ENCODE measurements at places on chromosomes 2 and 18.

GRCh38 chr2:86398500-86399474, 42.4 kb upstream of the KDM3A start:
- DNase-seq, result no peak

GRCh38 chr2:105883911-105884694, 139.4 kb downstream of the NCK2 start:
- no peak for DNase-seq

DNA sequence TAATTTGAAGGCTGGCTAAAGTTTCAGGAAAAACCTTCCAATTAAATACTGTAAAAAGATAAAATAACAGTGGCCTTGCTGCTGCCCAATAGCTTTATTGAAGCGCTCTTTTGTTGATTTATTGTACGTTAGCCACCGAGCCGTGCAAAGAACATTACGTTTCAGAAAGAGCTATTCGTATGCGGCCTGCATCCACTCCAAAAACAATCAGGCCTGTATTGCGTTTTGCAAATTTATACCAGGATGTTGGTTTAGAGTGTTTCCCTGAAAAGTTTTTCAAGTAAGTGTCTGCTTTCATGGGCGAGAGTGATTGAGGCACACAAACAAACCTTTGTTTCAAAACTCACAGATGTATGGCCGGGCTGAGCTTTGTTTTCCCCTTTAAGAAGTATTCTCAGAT, 257.2 kb upstream of the SALL3 start:
- DNase-seq, result no peak

- DNase-seq, result no peak
These were observed 125.4 kb downstream of the TPO start for GRCh38 chr2:1538663-1539062.

GRCh38 chr2:100745604-100746003, 74.3 kb upstream of the NPAS2 start:
- no peak for DNase-seq

DNA sequence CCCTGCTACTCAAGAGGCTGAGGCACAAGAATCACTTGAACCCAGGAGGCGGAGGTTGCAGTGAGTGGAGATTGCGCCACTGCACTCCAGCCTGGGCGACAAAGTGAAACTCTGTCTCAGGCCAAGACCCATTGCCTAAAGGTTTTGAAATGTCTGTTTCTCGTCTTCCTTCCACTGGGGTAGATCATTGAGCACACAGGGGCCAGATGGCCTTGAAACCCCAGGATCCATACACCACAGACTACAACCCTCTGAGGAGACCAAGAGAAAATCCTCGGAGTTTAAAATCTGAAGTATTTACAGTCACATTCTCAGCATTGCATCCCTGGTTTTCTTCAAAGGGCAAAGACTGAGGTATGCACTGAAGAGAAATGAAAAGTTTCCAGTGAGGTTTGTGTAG, 7.1 kb upstream of the EPAS1 start:
- no peak for DNase-seq

- DNase-seq, result no peak
These were observed 8.0 kb downstream of the SNORC start for GRCh38 chr2:232877940-232878511.

GRCh38 chr2:149314687-149315086, 15.7 kb upstream of the LYPD6 start:
- DNase-seq, result no peak

DNA sequence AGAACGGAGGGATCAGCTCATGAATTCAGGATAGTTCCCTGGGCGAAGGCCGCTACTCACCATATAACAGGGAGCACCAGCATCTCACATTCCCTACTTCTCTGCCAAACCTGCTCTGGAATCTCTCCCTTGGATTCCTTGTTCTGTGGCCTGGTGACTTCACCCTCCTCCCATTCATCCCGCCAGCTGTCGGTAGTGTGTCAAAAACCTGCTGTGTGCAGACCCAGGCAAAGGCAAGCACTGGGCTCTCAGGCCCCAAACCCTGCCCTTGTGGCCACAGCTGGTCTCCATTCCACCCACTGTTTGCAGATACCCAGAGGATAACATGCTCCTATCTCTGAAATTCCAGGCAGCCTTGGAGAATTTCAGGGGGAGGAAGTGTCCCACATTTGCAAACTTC, 151.6 kb downstream of the CAPN13 start:
- peak; percentile 37 for DNase-seq

GRCh38 chr2:170928036-170928823, 823 bp upstream of the GORASP2 start:
- peak; percentile 50 for DNase-seq

DNA sequence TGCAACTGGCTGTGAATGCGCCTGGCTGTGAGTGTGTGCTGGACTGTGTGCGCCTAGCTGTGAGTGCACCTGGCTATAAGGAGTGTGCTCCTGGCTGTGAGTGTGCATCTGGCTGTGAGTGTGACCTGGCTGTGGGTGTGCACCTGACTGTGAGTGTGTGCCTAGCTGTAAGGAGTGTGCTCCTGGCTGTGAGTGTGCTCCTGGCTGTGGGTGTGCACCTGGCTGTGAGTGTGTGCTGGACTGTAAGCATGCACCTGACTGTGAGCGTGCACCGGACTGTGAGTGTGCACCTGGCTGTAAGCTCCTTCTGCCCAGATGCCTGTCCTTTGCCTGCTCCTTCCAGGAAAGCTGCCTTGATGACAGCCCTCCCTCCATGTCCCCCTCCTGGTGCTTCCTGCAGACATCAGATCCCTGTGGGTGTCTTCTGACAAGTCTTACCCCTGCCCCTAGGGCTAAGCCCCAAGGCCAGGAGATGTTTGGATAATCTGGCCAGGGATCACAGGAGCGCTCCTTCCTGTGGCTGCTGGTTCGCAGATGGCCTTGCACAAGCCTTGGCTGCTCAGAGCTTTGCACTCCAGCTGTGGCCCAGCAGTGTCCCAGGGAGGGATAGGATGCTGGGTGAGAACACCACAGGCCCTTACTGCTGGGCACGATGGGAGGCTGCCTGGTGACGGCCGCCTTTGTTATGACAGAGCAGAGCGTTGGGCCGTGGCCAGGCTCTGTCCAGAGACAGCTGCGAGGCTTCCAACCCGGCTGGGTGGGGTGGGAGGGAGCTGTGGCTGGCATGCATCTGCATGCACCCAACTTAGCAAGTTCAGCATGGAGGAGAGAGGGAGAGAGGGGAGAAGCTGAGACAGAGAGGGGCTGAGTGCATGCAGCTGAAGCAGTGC, 89.9 kb downstream of the GLI2 start:
- no peak for DNase-seq

DNA sequence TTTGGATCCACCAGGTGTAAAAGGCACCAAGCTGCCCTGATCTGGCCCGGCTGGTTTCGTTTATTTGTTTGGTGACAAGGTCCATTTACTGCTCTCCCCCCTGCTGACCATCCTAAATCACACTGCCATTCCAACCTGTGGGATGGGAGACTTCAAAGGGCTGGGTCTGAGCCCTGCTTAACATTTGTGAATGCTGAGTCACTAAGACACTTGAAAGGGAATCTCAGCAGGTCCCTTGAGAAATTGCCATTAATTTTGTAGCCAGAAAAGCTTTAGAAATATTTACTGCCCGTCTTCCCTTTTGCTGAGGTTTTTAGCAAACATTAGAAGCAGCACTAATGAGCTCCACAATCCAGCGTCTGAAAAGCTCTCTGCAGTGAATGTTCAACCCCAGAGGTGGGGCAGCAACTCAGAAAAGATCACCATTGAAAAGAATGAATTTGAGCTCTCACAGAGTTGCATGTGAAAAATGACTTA, 133.8 kb downstream of the ARL4C start:
- peak; percentile 80 for DNase-seq

- no peak for DNase-seq
These were observed 81.5 kb downstream of the LDLRAD4 start for GRCh38 chr18:13300029-13300428.

DNA sequence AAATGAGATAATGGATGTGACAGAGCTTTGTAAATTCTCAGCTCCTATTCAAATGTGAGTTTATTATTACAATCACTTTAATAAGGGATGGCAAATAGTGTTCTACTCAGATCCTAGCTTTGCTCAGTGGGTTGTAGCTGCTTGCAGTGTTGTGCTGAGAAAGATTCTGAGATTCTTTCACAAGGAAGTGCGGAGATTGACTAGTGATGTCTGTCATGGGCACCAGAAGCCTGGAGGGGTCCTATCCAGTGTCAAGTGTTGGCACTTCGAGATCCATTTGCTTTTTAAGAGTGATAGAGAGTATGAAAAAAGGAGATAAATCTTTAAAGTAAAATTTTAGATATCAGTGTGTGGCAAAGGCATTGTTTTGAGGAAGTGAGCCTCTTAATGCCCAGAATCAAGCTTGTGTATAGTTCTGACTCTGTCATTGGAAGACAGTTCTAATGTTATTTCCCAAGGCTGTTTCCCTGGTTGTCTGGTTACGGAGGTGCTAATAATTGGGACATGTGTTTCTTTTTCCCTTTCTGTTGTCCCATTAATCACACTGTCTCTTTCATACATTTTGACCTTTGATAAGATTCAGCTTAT, 181.7 kb upstream of the SPRED2 start:
- no peak for DNase-seq

GRCh38 chr2:189406586-189407233, 34.6 kb upstream of the WDR75 start:
- DNase-seq, result no peak

DNA sequence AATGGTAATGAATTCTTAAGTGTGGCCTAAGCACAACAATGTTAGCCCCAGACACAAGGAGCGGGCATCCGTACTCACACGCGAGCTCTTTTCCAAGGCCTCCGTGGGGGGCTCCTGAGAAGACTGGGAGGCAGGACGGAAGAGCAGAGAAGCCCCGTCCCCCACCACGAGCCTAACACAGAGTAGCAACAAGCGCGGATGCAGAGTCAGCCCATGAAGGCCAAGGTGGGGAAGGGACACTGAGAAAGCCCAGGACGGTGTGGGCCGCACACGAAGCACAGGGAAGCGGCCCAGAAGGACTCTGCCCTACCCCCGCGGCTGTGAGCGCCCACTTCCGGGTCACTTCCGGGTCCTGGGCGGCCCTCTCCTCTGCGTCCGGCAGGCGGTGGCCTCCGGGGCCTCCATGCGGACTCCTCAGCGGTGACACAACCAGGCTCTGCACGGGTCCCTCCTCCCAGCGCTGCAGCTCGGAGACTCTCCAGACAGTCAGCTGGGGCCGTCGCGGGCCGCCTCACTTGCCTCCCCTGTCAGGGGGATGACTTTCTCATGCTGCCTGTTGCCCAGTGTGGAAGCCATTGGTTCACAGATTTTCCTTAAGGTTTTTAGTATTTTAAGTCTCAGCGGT, 151.5 kb downstream of the MTCL1 start:
- DNase-seq, result no peak

- peak; percentile 82 for DNase-seq
These were observed 456.9 kb upstream of the TNP1 start for GRCh38 chr2:217316743-217317142.

DNA sequence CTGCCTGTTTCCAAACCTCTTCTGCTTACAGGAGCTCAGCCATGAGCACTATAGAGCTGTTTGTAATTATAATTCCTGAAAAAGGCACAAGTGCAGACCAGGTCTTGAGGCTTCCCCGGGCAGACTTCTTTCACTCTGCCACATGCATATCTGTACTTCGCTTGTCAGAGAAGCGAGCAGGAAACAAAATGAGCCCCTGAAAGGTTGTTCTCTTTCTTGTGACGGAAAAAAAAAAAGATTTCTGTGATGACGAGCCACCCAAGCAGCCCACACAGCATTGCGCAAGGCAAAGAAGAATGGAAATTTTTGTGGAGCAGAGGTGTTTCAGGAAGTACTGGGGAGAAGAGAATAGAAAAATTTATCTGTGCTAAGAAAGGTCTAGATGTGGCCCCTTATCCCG, 54.0 kb upstream of the LINC00305 start:
- peak; percentile 32 for DNase-seq

- DNase-seq, result no peak
These were observed 4.1 kb downstream of the TRIB2 start for GRCh38 chr2:12720754-12721378.

DNA sequence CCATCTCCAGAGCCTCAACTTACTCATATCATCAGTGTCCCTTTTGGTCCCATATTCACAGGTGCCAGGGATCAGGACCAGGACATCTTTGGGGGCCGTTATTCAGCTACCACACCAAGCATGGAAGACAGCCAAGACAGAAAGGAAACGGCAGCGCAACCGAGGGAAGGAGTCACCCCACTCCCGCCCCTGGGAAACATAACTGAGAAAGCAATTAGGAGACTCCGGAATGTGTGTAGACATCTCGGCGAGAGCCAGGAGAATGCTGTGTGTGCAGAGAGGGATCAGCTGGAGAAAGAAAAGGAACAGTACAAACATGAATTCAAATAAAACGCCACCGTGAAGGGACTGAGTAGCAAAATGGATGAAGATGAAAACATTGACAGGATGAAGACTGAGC, 13.4 kb upstream of the BOK start:
- peak; percentile 52 for DNase-seq

- no peak for DNase-seq
These were observed 15.7 kb downstream of the COL4A3 start for GRCh38 chr2:227179988-227180685.

GRCh38 chr18:44409515-44409914, 271.2 kb upstream of the SETBP1 start:
- DNase-seq, result no peak

DNA sequence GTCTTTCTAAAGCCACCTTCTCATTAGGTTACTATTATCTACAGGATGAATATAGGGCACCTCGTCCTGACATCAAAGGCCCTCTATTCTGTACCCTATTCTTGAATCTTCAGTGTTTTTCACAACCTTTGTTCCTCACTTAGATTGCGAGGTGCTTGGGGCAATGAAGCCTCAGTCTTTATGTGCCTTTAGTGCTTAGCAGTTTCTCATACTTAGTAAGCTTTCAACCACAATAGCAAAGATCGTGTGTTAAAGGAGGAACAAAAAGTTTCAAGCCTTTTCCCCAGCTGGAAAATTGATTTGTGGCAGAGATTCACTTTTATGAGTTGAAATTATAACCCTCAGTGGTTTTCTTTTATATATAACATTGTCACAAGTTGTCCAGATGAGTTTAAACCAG, 226.9 kb downstream of the MYO3B start:
- no peak for DNase-seq

GRCh38 chr2:98167916-98168315, 80.9 kb downstream of the VWA3B start:
- no peak for DNase-seq

- no peak for DNase-seq
These were observed 52.7 kb downstream of the CMPK2 start for GRCh38 chr2:6812857-6813530.

GRCh38 chr2:47019532-47019931, 103.9 kb upstream of the MCFD2 start:
- no peak for DNase-seq

GRCh38 chr2:230974096-230974913, 21.6 kb upstream of the SPATA3 start:
- peak; percentile 92 for DNase-seq

- DNase-seq, result peak; percentile 3
These were observed 45.8 kb downstream of the WDR7 start for GRCh38 chr18:56696966-56697365.

GRCh38 chr2:157229572-157229971, 27.9 kb upstream of the GALNT5 start:
- peak; percentile 26 for DNase-seq

GRCh38 chr2:152565884-152566727, 151.2 kb downstream of the PRPF40A start:
- DNase-seq, result no peak

DNA sequence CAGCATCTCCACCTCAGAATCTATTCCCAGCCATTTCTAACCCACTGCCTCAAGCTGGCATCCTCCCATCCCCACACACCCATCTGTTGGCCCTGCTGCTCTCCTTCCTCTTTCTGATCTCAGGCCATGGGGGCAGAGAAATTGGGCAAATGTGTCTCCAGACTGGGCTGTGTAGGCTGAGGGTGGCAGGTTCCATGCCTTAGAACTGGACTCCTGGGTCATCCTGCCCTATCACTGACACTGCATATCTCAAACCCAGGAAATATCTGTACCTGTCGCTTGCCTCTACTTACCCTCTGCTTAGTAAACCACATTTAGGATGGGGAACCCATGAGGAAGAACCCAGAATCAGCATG, 1.8 kb downstream of the WNT10A start:
- DNase-seq, result no peak
